Muscle of leg (tissue), 16 donors: ENCODE measurements at places on chromosomes 11 and 22. TPM values are rescaled to one million over a fixed set of nuclear protein-coding genes. Genes with fewer than 3 reads are reported as not detected.

The FAM111A gene
- 29.4 TPM for total RNA-seq

The MMP27 gene
- total RNA-seq, result 0.09 TPM

The CSNK2A3 gene
- total RNA-seq, result 2.6 TPM

The KCNJ11 gene
- 12.9 TPM for total RNA-seq

The DGAT2 gene
- total RNA-seq, result 0.31 TPM

The DBX1 gene
- 1.3 TPM for total RNA-seq

The TTC28 gene
- total RNA-seq, result 30.1 TPM

The ZP1 gene
- total RNA-seq, result not detected

The OR4A47 gene
- not detected for total RNA-seq
